Stimulated activated CD4-positive, alpha-beta T cell treated with anti-CD3 and anti-CD28 coated beads, Interleukin-1b, Interleukin-23, amount 100 ng/mL, for 24 hours (primary cell): ENCODE measurements at places on chromosomes 13 and 19.
A peak's percentile ranks its signal among the peaks of the same experiment; 100 is the strongest.

DNA sequence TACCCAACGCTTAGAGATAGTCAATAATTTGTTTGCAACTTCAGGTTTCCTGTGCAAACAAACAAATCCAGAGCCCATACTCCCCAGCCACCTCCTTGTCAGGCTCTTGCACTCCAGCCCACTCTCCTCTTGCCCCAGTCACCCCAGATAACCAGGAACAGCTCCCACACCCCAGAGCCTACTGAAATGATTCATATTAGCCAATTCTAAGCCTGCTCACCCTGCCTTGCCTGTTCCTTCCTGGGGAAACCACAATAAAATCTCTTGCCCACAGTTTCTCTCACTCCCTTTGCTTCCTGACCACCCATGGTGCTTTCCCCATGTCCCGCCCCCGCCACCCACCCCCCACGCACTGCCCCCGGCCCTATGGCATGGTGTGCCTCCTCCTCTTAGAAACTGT, 3.8 kb upstream of the ACTL9 start:
- DNase-seq: peak; percentile 1

GRCh38 chr13:28022848-28023518, 34.5 kb upstream of the URAD start:
- DNase-seq: no peak

DNA sequence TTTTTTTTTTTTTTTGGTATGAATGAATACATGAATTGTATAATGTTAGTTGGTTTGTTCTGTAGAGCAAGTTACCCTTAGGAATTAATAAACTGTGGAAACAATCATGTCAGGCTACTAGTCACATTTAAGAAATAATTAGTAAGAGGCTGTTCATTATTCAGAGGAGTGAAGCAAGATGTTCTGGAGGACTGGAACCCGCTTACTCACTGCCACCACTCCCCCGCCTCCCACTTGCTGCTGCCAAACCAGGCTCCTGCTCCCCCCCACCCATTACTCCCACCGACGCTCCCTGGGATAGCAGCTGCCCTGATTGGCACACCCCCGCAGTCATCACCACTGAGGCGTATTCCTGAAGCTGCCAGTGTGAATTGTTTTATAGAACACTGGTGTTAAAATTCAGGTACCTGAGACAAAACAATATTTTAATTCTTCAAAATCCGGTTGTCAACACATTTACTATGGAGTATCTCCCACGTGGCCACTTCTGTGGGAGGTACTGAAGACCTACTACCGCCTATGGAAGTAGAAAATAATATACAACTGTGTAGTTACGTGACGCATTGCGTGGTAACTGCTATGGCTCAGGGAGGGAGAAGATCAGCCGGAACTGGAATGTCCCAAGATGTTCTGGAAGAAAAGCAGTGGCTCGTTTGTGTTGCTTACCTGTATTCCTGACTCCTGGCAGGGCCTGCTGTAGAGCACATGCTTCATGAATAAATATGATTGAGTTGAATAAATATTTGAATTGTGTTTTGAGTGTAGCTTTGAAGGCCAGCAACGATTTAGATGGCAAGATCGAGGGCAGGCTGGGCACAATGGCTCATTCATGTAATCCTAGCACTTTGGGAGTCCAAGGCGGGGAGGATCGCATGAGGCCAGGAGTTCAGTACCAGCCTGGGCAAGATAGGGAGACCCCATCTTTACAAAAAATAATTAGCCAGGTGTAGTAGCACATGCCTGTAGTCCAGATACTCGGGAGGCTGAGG, 1.7 kb downstream of the DPY19L3 start:
- DNase-seq: no peak

GRCh38 chr19:33343859-33344572, 29.5 kb upstream of the CEBPG start:
- no peak for DNase-seq

GRCh38 chr13:77184455-77184854, 142.4 kb downstream of the MYCBP2 start:
- DNase-seq: no peak

DNA sequence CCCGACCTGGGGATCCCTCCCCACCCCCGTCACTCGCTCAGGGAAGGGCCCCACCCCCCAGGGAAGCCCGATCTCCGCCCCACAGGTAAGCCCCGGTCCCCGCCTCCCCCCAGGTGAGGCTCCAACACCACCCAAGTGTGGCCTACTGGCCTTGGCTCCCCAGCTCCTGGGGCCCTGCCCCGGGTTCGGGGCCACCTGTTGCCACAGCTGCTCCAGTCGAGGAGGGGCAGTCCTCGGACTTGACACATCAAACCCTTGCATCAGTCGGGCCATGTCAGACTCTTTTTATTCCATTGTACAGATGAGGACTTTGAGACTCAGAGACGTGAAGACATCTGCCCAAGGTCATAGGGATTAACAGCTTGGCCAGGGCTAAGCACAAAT, 512 bp downstream of the CC2D1A start:
- DNase-seq: no peak

DNA sequence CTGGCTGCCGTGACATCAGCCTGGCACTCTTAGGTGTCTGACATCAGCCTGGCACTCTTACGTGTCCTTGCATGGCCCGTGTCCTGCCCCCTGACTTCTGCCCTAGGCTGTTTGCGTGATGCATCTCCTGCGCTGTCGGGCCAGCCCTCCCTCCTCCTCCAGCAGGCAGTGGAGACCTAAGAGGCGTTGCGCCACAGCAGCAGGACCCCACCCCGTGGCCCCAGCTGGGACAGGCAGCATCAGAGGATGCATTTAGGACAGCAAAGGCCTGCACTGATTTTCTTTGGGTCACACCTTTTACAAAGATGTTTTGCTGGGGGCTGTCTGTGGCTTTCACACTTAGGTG, 65.3 kb downstream of the GPR12 start:
- no peak for DNase-seq

- no peak for DNase-seq
Measured at GRCh38 chr13:107585469-107586180, 629.7 kb downstream of the LIG4 start.

DNA sequence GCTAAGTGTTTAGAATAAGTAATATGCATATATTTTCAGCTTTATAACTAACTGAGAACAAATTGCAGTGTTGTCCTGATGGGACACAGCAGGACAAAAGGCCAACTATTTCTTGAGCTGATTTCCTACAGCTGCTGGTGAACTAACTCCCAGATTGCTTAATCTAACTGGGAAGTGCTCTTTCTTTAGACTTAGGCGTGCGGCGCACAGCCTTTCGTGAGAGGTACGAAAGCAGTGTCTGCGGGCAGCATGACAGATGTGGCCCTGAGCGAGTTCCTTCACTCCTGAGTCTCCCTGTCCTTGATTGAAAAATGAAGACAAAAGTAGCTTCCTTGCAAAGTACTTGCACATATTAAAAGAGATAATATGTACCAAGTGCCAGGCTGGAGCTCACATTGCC, 47.3 kb upstream of the NPAS1 start:
- no peak for DNase-seq

GRCh38 chr13:48731957-48732569, 78.3 kb downstream of the CYSLTR2 start:
- DNase-seq: peak; percentile 23

DNA sequence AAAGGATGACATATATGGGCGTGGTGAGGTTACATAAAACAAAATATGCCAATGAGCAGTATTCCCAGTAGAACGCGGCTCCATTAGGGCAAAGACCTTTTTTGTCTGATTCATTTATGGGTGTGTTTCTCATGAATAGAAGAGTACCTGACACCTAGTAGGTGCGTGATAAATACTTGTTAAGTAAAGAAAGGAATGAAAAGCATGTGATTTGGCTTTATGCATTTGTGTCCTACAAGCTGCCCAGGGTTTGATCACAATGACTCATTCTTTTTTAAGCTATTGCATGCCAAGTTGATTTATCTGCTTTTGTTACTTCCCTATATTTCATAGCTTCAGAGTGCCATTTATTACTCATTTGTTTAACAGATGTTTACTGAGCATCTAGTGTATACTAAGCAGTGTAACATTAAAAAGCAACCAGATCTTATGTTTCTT, 19.1 kb upstream of the KCTD4 start:
- no peak for DNase-seq

- DNase-seq: no peak
Measured at GRCh38 chr13:23185542-23185941, 4.8 kb downstream of the SGCG start.

DNA sequence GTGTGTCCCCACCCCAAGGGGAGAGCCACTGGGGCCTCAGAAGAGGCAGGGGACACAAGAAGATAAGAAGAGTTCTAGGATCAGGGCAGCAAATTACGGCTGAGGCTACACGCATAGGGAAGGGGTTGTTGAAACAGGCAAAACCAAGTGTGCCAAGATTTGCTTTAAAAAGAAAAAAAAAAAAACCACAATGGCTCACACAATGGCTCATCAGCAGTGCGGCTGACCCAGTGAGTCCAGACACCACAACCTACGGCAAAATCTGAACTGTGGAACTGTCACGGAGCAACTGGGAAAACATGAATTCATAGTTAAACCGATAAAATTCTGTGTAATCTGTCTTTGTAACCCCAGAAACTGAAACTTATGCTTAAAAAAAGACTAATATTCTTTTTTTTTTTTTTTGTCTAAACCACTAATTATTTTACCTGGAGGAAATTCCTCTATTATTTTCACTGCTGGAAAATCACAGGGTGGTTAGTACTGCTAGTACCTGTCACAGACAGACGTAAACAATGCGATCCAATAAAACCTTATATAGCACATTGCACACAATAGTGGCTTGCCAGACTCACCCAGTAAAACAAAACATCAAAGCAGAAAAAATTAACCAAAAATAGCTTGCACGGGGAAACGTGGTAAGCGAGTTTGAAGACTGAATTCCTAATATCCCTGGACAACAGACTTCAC, 325.4 kb upstream of the TSHZ3 start:
- no peak for DNase-seq

DNA sequence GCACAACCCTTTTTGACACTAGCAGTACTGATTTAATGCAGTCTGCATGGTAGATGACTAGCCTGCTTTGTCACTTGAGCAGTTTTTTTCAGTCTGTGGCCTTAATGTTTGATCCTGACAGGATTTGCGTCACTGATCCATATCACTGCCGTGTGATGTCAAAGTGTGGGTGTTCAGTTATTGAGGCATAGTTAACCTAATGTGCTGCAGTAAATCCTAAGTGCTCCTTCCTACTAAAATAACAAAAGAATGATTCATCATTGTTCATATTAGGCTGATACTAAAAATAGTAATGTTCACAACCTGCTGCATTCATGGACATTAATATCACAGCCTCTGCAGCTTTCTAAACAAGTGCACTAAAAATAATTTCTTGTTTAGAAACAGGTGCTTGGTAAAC, 121.9 kb upstream of the MLNR start:
- DNase-seq: no peak

DNA sequence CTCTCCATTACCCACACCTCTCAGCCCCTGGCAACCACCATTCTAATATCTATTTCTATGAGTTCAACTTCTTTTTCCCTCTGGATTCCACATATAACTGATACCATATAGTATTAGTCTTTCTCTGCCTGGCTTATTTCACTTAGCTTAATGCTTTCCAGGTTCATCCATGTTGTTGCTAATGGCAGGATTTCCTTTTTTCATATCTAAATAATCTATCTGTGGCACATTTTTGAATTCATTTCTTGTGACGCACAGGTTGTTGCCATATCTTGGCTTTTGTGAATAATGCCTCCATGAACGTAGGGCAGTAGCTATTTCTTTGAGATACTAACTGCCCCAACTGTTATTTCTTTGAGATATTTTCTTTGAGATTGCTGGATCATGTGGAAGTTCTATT, 235.6 kb downstream of the SPRY2 start:
- DNase-seq: no peak

GRCh38 chr13:113802090-113802531, 43.1 kb downstream of the TMEM255B start:
- DNase-seq: no peak

DNA sequence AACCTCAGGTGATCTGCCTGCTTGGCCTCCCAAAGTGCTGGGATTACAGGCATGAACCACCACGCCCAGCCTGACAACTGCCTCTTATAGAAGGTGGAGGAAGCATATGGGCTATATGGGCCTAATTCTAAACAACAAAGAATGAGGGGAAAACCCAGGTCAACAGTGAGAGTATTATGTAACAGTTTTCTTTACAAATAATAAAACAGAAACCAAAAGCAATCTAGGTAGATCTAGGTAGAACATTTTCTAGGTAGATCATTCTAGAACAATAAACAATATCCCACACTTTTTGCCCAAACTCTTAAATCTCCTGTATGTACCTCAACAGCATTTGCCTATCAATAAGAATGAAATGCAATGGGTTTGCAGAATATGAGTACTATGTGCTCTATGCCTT, 267.4 kb downstream of the ABCC4 start:
- no peak for DNase-seq

DNA sequence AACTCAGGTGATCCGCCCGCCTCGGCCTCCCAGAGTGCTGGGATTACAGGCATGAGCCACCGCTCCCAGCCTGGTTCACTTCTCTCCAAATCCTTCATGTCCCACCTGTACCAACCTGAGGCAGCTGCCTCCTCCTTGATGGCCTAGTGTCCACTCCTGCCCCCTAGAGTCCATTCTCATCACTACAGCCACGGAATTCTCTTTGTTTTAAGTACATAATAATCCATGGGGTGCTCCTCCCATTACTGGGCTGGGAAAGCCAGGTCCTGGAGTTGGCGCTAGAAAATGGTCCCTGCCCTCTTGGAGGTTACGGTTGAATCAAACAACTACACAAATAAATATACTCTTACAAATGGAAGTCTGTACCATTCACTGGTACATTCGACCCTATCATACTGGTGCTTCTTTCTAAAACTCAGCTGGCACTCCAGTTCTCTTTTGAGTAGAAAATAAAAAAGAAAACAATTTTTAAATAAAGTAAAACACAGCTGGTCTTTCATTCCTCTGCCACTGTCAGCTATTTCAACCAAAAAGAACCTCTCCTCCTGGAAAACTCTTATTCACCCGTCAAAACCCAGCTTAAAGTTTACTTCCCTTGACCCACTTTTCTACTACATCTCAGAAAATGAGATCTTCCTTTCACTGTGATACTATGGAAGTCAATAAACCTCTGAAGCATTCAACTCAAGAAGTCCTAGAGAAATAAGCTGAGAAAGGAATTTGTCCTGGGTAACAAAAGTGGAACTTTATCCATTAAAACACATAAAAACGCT, 22.4 kb upstream of the ARHGEF18 start:
- no peak for DNase-seq

DNA sequence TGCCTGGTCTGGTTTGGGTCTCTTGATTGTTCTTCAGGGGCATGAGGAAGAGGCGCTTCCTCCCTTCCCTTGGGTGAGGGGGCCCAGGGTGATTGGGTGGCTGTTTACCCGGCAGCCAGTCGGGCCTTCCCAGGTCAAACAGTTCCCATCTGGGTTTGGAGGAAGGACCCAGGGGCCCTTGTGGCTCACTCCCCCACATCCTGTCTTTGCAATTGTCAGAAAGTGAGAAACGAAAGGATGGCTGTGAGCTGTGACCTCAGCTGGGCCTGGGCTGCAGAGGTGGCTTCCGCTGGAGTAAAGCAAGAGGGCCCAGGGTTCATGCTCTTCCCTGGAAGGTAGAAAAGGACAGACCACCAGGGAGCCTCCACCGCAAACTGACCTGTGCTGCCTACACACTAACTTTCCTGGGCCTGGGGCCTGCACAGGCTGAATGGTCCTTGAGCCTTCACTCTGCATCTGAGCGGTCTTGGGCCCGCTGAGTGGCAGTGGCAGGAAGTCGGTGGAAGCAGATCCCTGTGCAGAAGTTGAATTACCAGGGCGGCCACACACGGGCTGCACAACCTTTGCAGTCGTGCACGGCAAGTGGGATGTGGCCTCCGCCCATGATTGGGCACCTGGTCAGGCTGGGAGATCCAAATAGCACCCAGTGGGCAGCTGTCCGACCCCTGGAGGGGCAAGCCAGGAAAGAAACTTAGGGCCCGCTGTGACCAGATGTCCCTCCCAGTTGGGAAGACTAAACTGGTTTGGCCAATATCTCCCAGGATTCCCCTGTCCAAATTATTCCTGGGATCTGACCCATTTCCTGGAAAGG, 5.3 kb upstream of the CD79A start:
- no peak for DNase-seq
